ENCODE measurements at places on chromosomes 12 and 14.
A peak's percentile ranks its signal among the peaks of the same experiment; 100 is the strongest.

DNA sequence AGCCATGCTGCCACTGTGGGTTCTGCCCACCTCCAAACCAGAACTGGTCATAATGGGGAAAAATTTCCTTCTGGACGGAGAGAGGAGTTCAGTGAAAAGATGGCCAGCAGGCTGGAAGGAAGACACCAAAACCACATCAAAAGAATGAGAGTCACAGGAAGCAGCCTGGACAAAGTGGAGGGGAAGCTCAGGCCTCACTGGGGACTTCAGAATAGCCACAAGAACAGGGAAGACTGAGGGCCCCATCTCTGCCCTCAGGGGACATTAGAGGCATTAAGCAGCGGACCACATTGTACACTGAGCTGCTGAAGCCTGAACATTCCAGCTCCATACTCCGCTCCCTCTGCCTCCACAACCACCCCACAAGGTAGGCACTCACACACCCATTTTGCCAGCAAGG lies 119.6 kb upstream of the COCH start:
- no peak for DNase-seq

DNA sequence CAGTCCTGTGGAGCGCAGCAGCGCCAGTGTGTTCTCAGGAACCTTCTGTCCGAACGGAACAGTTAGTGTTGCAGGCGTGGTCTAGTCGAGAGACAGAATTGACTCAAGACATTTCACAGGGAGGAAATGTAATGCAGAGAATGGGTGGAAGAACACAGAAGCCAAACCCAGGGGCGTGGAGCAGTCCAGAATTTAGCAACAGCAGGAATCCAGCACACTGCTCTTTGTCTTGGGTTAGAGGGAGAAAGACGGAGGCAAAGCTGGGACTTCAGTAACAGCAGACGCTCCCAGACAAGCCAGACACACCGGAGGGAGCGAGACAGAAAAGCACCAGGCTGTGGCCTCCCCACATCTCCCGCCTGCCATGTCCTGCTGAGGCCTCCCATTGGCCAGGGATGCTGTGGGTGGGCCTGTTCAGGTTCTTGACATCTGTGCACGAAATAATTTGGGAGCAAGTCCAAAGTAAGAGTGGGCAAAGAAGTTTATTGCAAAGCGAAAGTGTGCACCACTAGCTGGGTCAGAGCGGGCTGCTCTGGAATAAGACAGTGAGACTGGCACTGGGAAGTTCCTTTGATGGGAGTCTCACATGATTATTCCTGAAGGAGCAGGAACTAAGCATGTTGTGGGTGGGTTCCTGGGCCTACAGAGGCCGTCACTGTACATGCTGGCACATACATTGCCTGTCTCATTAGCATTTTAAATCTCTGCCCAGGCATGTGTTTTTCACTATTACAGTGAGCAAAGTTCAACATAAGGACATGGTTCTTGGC lies 339.3 kb upstream of the SFSWAP start:
- no peak for DNase-seq

DNA sequence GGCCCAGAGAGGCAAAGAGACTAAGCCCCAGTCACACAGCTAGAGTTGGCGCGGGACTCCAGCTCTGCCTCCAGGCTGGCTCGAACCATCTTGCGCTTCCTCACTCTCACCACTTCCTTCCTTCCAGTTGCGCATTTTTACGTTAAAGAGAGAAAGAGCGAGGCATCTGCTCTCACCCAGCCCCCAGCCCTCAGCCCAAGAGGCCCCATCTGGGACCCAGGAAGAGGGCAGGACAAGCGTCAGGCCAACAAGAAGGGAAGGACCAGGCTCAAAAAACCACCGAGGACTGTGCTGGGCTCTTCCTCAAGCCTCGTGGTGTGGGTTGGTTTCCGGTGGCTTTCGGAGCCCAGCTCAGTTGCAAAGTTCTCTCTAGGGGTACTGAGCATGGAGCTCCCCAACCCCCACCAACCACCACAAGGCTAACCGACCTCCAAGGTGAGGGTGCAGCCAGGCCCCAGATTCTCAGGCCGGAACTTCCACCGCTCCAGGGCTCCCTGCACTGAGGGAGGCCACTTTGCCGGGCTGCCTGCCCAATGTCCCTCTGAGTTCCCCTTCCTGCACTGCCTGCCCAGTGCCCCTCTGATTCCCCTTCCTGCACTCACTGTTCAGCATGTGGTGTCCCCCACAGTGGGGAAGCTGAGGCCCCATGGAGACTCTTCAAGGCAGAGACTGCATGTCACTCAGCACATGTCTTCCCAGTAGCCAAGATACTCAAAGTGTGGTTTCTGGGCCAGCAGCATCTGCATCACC lies 35.9 kb downstream of the TESC start:
- DNase-seq, result no peak

DNA sequence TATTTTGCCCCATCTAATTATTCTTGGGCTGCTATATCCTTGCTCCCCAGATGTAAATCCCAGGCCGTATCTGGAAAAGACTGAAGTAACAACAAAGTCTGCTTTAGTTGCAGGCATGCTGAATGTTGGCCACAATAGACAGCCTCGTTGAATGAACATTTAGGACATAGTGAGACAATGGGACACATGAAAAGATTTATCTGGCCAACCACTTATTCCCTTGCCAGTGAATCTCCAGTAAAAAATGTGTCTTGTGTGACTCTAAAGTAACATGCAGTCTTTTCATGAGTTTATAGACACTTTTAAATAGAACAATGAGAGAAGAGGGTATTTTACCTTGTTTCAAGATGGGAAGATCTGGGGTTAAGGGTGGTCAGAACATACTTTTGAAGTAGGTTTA lies 60.2 kb upstream of the STXBP6 start:
- DNase-seq, result no peak

DNA sequence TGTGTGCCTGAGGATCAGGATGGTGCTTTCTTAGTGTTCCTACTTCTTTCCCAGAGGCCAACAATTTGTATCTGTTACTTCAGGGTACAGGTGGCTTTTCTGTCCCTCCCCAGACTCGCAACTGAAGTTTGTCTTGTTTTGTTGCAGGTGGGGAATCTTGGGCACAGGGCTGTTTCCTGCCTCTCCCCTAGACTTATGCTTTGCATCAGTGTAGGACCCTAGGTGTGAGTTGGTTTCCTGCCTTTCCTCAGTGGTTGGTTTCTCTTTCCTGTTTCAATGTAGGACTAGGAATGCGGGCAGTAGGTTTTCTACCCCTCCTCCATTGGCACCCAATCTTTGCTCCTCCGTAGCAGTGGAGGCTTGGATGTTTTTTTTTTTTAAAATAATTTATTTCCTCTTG lies 87.0 kb downstream of the TRMT5 start:
- DNase-seq, result no peak

- peak; percentile 70 for DNase-seq
Measured at GRCh38 chr14:24259282-24260025, 3.5 kb downstream of the TGM1 start.

GRCh38 chr12:78388461-78388860 lies 476.1 kb upstream of the SYT1 start:
- no peak for DNase-seq

Measured in right hindlimb (tissue), 1 donor.